Suppressor macrophage treated with lipopolysaccharide for 1 hour (primary cell): ENCODE measurements at places on chromosomes 7 and 10.

- no peak for DNase-seq
Measured at GRCh38 chr10:31774299-31774900, 154.2 kb downstream of the ARHGAP12 start.

GRCh38 chr7:133365917-133366316 is 113.0 kb downstream of the EXOC4 start:
- no peak for DNase-seq

DNA sequence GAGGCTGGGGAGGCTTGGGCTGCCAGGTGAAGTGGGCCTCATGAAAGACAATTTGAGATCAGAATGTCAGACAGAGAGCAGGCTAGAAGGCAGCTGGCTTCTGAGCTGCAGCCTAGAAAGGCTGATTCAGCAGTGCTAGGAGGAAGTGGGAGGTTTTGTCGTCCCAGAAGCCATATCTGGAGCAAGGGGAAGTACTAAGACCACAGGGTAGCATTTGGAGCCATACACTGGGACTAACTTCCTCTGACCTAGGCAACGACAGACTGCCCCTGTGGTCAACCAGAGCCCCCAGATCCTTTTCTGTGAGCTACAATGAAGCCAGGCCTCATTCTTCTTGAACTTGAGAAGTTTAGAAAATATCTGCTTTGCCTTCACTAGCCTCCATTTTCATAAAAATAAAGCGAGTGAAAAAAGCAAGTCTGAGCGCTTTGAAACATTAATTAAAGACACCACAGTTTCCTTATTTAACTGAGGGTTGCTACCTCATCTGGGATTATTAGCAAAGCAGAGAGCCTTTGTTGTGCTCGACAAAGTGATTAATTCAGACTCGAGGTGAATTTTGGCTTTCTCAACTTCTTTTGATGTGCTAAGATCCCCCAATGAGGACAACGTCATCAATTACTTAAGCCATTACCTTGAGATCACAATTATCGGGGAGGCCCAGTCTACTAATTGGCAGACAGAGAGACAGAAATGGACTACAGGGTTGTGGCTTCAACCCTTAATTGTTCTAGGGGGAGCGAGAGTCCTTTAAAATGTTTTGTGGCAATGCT is 26.6 kb downstream of the TBXAS1 start:
- peak; percentile 90 for DNase-seq

DNA sequence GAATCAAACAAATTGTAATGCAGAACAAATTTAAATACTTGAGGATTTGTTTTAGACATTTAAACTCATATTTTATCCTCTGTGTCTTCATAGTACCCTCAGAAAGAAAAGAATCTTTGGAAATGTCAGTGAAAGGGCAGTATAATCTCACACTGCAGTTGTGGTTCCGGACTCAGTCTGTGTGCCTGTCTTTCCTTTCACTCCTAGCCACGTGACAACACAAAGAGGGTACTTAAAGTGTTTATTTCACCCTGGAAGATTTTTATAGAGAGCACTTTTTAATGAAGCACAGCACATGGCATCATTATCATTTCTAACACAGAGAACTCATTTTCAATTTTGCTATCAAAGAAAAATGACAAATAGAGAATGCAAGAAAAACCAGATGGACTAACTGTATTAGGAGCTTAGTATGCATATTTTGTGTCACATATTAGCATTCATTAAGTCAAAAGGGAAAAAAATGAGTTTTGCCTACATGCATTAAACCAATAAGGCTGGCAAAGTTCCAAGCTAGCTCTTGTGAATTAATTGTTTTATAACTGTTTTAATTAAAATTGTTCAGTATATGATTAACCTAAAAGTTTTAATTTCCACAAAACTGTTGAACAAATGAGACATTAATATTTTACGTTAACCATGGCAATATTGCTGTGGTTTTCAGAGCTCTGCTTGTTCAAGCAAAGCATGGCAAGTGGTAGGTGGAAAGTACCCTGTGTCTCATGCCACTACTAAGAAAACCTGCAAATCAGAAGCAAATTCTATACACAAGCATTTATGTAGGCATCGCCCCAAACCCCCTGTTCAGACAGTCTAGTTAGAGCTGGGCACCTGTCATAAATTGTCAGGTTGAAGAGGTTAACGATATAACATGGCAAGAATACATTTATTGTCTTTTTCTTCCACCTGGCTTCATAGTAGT is 65.9 kb downstream of the AUTS2 start:
- no peak for DNase-seq

DNA sequence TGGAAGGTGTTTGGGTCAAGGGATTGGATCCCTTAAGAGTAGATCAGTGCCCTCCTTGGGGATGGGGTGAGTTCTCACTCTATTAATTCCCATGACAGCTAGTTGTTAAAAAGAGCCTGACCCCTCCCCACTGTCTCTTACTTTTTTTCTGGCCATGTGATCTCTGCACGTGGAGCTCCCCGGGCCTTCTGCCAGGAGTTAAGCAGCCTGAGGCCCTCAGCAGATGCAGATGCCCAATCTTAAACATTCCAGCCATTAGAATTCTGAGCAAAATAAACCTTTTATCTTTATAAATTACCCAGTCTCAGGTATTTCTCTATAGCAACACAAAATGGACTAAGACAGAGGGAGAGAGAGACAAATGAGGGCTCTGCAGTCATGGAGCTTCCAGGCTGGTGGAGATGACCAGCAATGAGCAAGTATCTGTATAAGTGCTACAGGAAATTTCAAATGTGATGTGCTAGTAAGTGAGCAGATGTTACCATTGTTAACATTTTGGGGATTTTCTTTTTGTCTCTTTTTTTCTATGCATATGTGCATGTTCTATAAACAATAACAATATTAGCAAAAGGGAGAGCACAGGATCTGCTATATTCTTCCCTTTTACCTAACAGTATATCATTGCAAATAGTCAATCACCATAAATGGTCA is 26.7 kb downstream of the PLPP4 start:
- DNase-seq = no peak

DNA sequence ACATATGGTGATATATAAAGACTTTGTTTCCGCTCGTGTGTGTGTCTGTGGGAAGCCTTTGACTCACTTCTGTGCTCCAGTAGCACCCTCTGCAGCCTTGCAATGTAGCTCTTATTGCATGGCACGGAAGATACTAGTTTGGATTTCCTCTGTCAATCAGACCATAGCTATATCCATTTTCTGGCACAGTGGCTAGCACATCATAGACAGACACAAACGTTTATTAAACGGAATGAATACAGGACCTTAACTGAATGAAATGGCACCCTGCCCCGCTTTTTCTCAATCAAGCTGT is 124.0 kb upstream of the PTPN20 start:
- DNase-seq = peak; percentile 58

DNA sequence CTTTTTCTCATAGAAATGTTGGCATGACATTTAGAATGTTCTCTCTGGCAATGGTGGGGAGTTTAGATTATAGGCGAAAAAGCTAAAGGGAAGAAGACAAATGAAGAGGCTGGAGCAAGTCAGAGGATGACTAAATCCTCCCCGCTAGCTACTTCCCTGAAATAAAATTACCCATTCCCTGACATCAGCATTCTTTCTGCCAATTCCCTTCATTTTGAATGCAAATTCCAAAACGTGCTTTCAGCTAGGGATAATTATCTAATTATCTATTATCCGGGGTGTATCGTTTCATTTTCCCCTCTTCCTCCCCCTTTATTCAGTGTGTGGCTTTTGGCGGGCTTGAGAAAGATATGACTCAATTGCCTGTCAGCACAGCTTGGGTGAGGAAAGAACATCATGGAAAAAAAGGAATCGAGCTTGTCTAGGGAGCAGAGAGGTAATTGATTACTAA is 672.3 kb downstream of the TNS3 start:
- no peak for DNase-seq

GRCh38 chr7:67990003-67990402 is 993.4 kb downstream of the TYW1 start:
- DNase-seq = no peak

DNA sequence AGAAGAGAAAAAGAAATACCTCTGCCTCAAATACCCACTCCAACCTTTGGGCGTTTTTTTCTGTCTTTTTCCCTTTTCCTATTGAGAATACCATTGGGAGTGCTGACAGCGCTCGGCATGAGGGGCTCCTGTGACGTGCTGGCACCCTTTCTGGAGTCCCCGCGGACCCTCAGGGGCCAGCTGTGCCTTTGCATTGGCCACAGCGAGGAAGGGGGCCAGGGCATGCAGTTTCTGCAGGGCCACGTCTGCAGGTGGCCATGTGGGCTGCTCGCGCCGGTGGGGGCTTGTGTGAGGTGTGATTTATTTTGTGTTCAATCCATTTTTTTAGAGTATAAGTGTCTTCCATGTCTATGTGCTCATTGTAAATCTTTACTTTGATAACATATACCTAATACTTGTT is 57.4 kb downstream of the INPP5A start:
- DNase-seq = no peak

DNA sequence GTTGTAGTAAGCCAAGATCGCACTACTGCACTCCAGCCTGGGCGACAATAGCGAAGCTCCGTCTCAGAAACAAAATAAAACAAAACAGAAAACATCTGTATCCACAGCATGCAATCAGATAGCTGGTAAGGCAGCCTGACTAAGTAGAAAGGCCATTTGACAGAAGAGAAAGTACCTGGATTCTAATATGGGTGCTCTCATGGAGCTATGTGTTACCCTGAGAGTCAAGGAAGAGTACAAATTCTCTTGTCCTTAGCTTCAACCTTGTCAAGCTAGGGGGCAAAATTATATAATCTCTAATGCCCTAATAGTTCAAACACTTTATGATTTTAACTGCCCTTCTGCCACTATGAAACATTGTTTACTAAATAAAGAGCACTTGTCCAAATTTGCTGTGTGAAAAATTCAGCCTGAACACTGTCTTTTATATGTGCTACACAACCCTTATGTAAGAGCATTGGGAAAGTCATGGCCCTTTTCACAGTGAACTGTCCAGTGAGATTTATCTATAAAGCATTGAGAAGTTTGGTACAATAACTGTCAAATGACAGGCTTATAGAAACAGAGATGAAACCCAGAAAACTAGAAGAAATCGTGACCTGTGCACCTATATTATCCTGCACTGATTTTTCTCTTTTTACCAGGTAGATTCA is 51.2 kb upstream of the PRKG1 start:
- no peak for DNase-seq

GRCh38 chr10:43739161-43739560 is 90.5 kb upstream of the ZNF32 start:
- no peak for DNase-seq

- DNase-seq = peak; percentile 65
Measured at GRCh38 chr7:45917658-45918057, 3.4 kb downstream of the IGFBP3 start.

DNA sequence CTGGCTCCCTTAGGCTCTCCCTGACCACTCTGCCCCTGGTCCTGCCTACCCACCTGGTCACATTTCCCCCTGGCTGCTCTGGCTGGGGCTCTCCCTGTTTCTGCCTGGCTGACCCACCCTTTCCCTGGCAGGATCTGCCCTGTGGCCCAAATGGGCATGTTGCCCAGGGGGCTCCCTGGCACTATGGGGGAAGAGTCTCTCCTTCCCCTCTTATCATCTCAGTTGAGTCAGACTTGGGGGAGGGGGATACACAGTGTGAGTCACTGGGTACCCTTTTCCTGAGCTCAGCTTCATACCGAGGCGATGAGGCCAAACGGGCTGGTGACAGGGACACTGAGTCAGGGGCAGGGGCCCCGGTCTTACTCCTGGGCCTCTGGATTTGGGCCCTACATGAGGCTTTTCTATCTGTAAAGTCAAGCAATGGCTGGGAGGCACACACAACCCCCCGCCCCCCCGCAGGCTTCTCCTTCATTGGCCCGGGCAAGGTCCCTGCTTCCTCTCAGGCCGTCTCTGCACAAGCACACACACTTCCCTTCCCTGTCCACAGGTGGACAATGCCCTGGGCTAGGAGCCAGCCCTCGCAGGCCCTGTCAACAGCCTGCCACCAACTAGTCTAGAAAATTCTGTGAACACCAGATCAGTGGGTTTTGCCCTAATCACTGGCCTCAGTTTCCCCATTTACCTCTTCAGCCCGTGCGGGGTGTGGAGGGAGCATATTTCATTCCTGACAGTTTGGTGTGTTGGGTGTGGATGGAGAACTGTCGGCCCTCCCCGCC is 627 bp upstream of the FLNC start:
- no peak for DNase-seq

DNA sequence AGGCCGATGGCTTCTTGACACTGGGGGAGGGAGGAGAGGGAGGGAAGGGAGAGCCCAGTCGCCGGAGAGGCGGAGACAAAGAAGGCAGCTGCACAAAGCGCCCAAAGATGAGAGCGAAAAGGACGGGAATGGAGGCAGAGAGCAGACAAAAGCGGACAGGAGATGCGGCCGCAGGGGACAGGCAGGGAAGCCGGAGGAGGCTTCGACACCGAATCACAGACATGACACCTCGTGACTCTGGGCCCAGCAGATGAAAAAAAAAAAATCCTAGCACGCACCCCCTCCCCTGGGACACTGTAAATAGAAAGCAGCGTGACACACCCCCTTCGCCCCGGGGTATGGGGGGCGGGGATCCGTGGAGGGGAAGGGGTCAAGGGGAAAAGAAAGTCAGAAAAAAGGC is 976 bp downstream of the NAT16 start:
- DNase-seq = no peak

DNA sequence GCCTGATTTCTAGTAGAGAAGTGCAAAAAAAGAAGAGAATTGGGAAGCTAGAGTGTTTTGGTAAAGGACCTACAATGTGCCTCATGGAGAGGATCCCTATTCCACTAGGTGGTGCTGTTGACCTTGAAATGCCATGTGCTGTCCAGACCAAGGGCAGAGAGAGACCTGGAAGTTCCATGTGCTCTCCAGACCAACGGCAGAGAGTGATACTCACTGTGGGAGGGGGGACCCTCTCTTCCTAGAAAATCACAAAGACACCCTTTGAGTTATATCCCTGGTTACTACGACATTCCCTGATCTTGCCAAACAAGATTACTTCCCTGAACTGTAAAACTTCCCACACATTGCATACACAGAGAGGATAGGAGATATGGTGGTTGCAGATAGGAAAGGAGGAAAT is 212.7 kb upstream of the ZNF804B start:
- DNase-seq = peak; percentile 39

DNA sequence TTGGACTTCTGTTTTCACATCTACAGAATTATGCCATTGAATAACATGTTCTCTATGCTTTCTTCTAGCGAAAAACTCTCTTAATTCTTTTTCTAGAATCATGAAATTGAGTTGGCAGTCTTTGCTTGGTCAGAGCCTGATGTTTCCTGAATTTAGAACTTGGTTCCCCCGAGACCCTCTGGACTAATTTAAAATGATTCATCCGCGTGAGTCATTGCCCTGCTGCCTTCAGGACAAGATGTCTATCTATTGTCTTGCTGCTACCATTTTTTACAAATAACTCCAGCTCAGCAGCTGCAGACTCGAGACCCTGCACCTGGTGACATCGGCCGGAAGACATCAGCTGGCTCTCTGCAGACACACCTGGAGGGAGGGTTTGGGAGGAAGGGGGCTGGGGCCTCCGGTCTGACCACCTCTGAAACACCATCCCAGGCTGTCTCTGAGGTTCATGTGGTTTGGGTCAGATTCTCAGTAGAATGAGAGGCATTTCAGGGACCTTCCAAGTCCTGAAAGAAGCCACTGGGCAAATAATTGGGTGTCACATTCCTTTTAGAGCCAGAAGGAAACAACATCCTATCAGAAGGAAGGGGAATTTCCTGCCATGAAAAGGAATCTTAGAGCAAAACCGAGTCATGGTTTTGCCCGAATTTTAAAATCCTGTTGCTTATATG is 20.9 kb upstream of the KLF6 start:
- peak; percentile 97 for DNase-seq
